ENCODE measurements at places on chromosomes 6 and 20.

- no peaks in the 10 kb centered on the region for H3K36me3 ChIP-seq
- H3K4me3 ChIP-seq, result no peak overlapping the region
- H3K27me3 ChIP-seq, result no peaks in the 10 kb centered on the region
These were observed 619.5 kb downstream of the PRKN start for GRCh38 chr6:162108041-162108440.

DNA sequence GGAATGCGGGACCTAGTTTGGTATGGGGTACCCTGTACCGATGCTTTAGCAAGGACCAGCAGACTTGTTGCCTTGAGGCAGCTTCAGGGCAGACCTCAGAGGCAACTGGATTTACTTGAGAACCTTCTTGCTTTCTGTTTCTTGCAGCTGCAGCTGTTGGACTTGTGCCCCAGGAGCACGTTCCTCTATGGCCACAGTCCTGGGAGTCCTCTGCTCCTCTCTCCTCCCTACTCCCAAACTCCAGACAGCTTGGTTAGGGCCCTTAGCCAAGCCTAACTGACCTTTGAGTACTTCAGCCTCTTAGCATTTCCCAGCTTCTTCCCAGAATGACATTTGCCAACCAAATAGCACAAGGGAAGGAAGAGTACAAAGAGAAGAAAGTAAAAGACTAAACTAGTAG is 34.7 kb downstream of the GHRH start:
- peaks cover 3% of the 10 kb centered on the region for H3K4me1 ChIP-seq
- H3K4me3 ChIP-seq, result no peak overlapping the region
- no peaks in the 10 kb centered on the region for H3K27me3 ChIP-seq
- H3K27ac ChIP-seq, result no peak overlapping the region
- peaks cover 18% of the 10 kb centered on the region for H3K36me3 ChIP-seq
- DNase-seq, result no peak

GRCh38 chr6:142413111-142413510 is 111.3 kb downstream of the ADGRG6 start:
- no peak for DNase-seq
- no peaks in the 10 kb centered on the region for H3K27me3 ChIP-seq
- H3K36me3 ChIP-seq, result peaks cover 8% of the 10 kb centered on the region
- H3K4me1 ChIP-seq, result no peaks in the 10 kb centered on the region

DNA sequence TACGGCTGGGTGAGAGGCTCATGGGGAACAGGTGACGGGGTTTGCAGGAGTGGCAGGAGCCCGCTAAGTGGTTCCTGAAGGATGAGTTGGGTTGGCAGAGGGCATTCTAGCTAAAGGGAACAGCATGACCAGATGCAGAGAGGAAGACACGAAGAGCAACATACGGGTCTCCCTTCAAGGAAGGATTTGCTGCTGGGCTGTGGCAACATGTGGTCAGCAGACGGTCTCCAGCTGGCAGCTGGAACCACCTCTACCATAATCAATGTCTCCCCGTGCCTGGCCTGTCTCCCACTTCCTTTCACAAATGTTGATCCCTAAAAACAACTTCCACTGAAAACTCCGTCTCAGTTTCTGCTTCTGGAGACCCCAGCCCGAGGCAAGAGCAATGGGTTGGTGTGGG is 80.6 kb upstream of the SULF2 start:
- DNase-seq, result no peak
- H3K36me3 ChIP-seq, result no peaks in the 10 kb centered on the region
- no peaks in the 10 kb centered on the region for H3K4me1 ChIP-seq
- H3K27me3 ChIP-seq, result no peaks in the 10 kb centered on the region
- no peak overlapping the region for H3K4me3 ChIP-seq
- no peak overlapping the region for H3K27ac ChIP-seq

Measured in upper lobe of left lung (tissue), 6 donors.